ENCODE measurements at places on chromosomes 3 and 15. TPM values are rescaled to one million over a fixed set of nuclear protein-coding genes. Genes with fewer than 3 reads are reported as not detected.

CCDC54 gene
- total RNA-seq: not detected

NUTM1 gene
- total RNA-seq: not detected

THRB gene
- total RNA-seq: 0.33 TPM

HDDC3 gene
- 11.8 TPM for total RNA-seq

LMAN1L gene
- total RNA-seq: not detected
